ENCODE measurements at places on chromosomes 5 and 9.

GRCh38 chr5:149488645-149489306, 62.5 kb downstream of the CSNK1A1 start:
- no peak for DNase-seq

DNA sequence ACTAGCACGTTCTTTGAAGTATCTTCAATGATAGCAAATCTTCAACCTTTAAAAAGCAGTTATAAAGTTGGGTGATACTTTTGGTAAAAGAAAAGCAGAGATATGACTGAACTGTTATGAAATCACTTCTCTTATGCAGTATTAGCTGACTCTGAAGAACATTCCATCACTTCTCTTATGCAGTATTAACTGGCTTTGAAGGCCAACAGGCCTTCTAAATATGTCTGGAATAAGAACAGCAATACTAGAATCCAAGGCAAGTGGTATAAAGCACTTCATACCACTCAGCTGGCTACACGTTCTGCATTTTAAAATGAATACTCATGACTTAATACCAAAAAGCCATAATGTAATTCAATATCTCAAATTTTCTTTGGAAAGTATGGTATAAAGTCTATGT, 17.3 kb downstream of the SKIC3 start:
- DNase-seq, result no peak

- DNase-seq, result no peak
Measured at GRCh38 chr5:115170929-115171510, 1.3 kb upstream of the TRIM36 start.

GRCh38 chr5:1371218-1371971, 26.5 kb upstream of the CLPTM1L start:
- DNase-seq, result no peak

- no peak for DNase-seq
Measured at GRCh38 chr5:128644863-128645262, 106.8 kb upstream of the FBN2 start.

DNA sequence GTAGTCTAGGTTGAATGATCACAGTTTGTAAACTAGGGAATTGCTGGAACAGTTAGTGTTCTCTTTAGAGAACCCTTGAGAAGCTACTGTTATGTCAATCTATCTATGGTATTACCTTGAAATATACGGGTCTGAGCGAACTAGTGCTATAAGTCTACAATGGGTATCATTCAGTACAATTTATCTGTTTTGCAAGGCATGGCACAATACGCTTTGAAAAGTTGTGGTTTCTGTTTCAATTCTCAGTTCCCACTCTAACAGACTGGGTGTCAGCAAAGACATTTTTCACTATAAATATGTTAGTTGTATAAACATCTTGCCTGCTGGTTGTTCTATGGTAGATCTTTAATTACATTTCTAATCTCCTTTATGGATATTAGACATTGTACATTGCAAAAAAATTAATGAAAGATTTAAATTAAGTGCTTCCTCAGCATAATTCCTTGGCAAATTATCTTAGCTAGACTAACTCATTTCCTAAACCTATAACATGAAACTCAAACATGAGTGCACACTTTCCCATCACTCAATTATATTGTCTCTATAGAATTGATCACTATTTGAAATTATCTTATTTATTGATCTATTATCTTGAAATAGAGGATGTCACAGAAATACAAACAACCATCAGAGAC, 24.9 kb upstream of the SLCO6A1 start:
- no peak for DNase-seq
